Activated T-cell treated with anti-CD3 and anti-CD28 coated beads, Interleukin-2, amount 50 U/mL, for 1 hour (primary cell): ENCODE measurements at places on chromosomes 1 and 21.

GRCh38 chr1:36737767-36738166 is 255.1 kb upstream of the CSF3R start:
- DNase-seq: no peak

DNA sequence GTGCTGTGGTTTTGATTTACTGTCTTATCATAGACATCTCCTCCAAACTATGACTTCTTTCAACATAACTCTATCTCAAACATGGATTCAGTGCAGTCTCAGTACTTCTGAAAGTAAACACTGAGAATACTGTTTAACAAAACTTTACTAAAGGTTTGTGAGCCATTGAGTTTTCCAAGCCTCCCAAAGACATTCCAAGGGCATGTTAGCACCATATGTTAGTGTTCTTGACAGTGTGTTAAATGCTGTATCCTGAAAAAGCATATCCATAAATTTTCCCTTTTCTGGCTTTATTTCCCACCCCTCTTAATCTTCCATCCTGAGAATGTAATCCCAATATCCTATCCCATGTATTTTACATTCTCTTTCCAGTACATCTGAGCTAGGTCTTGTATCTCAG is 446.8 kb upstream of the CXADR start:
- DNase-seq: no peak

DNA sequence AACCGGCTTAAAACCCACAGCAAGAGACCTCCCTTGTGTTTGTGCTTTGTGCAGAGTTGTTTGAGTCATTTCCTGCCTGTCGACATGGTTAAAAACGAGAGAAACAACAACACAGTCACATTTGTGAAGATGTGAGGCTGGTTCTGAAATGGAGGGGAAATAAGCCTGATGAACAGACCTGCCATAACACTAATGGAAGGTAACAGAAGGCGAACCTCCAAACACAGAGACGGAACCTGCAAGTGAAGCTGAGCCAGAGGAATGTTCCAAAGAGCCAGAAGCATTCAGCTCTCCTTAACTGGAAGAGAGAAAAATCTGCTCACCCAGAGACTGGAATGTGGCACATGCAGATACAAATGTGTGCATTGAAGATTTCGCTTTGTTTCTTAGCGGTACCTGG is 53.2 kb upstream of the RAVER2 start:
- DNase-seq: no peak

DNA sequence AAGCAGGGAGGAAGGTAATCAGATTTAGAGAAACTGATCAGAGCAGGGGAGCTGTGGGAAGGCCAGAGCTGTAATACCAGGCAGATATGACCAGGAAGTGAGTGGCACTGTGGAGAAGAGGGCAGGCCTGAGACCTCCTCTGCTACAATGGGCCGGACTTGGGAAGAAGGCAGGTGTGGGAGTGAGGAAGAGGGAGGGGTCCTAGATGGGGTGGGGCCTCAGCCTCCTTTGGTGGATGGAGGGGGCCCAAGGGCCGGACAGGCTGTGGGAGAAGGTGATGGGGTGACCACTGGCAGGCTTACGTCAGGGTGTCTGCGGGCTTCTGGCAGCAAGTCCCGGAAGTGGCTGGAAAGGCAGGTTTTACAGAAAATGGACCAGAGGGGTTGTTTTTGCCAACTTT is 5.0 kb upstream of the HPCA start:
- DNase-seq: no peak

- DNase-seq: no peak
Measured at GRCh38 chr1:24167008-24167407, 20.1 kb downstream of the IFNLR1 start.

DNA sequence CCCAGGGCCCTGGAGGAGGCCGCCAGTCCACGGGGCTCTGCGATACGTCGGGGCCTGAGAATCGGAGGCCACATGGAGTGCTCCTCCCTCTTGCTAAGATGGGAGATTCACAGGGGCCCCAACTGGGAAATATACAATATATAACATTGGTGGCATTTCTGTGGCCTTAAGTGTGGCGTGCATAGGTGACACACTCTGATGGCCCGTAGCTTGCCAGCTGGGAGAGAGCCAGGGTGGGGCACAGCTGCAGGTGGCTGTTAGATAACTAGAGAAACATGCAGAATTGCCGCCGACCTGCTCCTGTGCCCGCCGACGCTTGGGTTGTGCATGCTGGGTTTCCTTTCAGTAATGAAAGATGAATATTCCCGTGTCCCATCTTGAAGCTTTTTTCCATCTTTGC is 30.1 kb downstream of the UMODL1 start:
- no peak for DNase-seq

- DNase-seq: no peak
Measured at GRCh38 chr1:19009126-19009881, 52.8 kb upstream of the IFFO2 start.

DNA sequence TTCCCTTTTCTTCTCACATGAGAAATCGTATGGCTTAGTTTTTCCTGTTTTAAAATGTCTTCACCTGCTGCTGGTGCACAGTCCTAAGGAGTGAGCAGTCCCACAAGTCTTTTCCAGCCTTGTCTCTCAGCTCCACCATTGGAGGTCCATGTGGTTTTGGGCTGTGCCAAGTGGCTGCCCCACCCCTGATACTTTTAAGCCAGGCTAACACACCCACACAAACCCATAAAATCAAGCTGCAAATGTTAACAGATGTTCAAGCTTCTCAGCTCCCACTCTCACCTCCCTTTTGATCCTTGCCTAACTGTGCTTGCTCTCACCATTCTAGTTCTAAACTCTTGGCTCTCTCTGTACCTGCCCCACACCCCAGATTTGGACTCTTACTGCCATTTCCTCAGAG is 74.5 kb upstream of the COL24A1 start:
- DNase-seq: no peak

GRCh38 chr1:4317207-4317606 is 337.2 kb upstream of the AJAP1 start:
- no peak for DNase-seq

DNA sequence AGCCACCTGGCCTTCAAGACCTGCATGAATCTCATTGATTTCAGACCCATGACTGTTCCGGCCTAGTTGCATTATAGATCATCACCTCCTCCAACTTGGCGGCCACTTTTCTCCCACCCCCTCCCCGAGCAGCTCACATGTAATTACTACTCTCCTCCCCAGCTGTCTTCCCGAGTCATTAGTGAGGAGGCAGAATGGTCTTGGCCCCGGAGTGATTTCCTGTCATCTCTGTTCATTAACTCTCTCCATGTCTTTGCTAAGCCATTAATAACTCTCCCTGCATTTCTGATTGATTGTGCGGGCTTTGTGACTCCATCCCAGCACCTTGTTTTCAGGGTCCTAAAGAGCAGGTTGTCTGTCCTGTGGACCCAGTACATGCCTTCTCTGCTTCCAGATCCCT is 75.6 kb upstream of the CNTN2 start:
- no peak for DNase-seq

DNA sequence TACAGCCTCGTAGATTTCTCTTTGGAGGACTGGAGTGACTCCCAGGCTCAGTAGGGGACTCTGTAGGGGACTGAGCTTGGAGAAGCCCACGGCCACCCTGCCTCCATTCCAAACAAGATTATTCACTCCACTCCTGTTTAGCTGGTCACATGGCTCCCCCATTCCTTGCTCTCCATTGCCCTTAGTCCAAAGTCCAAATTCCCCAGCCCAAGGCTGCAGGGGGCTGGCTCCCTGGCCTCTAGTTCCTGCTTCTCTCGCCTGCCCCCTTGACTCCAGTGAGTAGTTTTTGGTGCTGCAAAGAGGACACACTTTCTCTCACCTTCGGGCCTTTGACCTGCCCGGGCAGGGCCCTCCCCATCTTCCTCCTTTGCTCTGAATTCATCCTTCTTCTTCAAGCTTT is 403.3 kb downstream of the KIF26B start:
- DNase-seq: no peak
